ENCODE measurements at places on chromosomes 3 and 15.

DNA sequence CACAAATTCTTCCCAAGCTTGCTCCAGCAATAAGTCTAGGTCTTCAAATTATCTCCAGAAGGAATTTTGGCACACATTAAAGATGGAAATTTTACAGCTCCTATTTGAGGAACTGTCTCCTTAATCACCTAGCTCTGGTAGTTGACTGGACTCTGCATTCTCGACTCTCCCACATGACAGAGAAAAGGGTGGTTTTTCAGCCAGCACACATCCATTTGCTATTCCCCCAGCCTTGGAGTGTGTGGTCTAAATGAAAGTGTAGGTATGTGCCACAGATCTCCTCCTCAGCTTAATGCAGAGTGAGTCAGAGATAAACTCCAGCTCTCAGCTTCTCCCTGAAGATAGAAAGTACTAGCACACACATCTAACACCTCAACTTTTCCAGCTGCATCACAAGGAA, 62.2 kb upstream of the ALCAM start:
- no peak for DNase-seq

DNA sequence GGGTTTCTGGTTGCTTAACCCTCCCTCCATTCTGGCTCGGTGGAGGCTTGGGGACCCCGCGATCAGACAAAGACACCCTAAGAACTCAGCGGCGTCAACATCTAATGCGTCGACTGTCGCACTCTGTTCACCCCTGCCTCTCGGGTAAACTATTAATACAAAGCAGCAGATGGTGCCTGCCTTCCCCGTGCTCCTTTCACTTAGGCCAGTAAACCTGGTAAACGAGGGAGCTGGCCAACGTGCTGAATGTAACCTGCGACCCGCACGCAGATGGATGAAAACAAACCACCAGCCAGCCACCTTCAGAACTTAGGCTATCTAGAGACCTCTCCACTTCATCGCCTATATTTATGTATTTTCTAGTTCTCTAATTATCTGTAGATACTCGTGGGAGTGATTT, 848 bp upstream of the CADPS start:
- peak; percentile 94 for DNase-seq

GRCh38 chr15:81899730-81900129, 146.1 kb downstream of the MEX3B start:
- DNase-seq = no peak

GRCh38 chr3:15148614-15149013, 49.7 kb upstream of the RBSN start:
- peak; percentile 92 for DNase-seq

- no peak for DNase-seq
Measured at GRCh38 chr3:29026959-29027358, 253.9 kb upstream of the RBMS3 start.

- DNase-seq = peak; percentile 30
Measured at GRCh38 chr15:68646156-68646555, 67.4 kb downstream of the CORO2B start.

DNA sequence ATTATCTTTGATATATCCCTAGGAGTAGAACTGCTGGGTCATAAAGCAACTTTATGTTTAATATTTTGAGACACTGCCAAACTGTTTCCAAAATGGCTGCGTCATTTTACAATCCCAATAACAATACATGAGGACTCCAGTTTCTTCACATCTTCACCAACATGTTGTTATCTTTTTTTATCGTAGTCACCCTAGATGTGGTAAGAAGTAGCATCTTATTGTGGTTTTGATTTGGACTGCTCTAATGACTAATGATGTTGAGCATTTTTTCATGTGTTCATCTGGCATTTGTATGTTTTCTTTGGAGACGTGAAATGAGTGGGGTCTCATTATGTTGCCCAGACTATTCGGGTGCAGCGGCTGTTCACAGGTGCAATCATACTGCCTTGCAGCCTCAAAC, 83.8 kb downstream of the MAP4 start:
- no peak for DNase-seq

- DNase-seq = no peak
Measured at GRCh38 chr3:142027735-142028134, 121.6 kb downstream of the TFDP2 start.

All from endodermal cell (in vitro differentiated cells).